GF-D8 (cell line): ENCODE measurements at places on chromosomes 11 and 22.

DNA sequence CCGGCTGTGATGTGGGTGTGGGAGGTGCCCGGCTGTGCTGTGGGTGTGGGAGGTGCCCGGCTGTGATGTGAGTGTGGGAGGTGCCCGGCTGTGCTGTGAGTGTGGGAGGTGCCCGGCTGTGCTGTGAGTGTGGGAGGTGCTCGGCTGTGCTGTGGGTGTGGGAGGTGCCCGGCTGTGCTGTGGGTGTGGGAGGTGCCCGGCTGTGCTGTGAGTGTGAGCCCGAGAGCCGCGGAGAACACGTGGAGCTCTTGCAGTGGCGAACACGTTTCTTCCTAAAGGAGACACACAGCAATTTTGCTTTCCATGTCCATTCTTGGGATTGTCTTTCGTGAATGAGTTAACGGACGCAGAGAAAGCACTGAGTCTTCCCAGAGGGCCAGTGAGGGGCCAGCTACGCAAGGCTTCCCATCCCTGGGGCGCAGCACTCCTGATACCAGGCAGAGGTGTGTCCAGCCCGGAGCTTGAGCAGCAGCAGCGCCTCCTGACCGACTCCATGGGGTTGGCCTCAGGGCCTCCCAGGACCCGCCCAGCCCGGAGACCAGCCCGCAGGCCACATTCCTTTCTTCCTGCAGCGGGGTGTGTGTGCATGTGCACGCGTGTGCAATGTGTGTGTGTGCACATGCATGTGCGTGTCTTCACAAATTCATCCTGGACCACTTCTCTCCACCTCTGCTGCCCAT is 245.0 kb upstream of the B3GAT1 start:
- no peak for DNase-seq

DNA sequence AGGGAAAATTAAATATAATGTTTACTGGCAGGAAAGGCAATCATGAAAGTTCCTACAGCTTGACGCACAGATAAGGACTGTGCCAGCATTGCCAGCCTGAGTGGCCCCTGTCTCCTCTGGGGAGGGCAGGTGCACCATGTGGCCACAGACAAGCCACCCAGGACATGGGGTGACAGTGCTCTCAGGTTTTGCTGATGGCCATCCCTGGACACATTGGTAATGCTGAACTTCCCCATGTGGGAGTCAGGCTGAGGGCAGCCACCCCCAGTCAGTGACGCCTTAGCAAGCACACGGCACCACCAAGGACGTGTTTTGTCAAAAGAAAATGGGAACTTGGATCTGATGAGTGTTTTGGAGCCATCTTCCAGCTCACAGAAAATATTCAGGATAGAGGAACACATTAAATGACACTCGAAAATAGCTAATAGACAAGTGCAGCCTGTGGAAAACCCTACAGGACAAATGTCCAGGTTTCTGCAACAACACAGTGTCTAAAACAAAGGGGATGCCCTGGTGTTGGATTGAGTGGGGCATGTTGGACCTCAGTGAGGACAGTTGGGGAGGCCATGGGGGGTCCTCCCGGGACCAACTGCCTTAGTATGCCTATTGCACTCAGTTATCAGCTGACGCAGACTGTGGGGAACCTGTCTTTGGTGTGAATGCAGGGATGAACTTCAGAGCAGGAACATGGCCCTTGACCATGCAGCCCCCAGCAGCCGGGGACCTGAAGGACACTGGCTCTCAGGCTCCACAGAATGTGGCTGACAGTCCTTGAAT is 1450.5 kb downstream of the BRD1 start:
- no peak for DNase-seq

DNA sequence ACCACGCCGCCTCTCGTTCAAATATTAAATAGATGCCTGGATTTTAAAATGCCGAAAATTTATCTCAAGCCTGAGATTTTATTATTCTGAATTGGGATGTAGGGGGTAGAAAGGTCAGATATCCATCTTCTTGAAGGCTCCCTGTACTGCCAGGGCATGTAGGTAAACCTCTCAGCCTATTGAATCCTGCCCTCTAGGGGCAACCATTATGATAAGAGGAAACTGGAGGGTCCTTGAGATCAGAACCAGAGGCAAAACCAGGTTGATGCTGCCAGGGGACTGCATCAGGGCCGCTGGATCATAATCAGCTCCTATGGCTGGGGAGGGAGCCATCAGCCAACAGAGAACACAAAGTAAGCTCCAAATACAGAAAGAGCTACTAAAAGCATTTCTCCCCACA is 92.4 kb downstream of the KCNC1 start:
- no peak for DNase-seq

- DNase-seq, result no peak
Observed at GRCh38 chr11:19239039-19239438, 1.7 kb downstream of the E2F8 start.

- DNase-seq, result no peak
Observed at GRCh38 chr11:107924306-107924705, 3.9 kb upstream of the RAB39A start.

- DNase-seq, result no peak
Observed at GRCh38 chr11:94241896-94242295, 62.5 kb upstream of the IZUMO1R start.

GRCh38 chr11:33040033-33040861 is 875 bp downstream of the TCP11L1 start:
- no peak for DNase-seq

DNA sequence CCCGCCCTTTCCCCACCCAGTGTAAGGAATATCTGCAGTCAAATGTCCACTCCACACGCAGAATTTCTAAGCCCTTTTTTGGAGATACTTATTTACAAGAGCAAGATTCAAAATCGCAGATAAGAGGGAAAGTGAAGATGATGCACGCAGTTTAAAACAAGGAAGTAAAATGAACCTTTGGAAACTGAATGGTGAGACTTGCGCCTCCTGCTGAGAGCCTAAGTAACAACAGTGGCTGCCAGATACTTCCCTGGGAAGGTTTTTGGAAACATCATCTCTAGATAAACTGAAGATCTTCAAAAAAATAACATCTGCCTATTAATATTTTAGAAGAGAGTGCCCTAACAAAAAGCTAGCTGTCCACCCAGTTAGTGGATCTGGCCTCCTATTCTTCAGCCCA is 963.1 kb upstream of the FAT3 start:
- DNase-seq, result no peak

DNA sequence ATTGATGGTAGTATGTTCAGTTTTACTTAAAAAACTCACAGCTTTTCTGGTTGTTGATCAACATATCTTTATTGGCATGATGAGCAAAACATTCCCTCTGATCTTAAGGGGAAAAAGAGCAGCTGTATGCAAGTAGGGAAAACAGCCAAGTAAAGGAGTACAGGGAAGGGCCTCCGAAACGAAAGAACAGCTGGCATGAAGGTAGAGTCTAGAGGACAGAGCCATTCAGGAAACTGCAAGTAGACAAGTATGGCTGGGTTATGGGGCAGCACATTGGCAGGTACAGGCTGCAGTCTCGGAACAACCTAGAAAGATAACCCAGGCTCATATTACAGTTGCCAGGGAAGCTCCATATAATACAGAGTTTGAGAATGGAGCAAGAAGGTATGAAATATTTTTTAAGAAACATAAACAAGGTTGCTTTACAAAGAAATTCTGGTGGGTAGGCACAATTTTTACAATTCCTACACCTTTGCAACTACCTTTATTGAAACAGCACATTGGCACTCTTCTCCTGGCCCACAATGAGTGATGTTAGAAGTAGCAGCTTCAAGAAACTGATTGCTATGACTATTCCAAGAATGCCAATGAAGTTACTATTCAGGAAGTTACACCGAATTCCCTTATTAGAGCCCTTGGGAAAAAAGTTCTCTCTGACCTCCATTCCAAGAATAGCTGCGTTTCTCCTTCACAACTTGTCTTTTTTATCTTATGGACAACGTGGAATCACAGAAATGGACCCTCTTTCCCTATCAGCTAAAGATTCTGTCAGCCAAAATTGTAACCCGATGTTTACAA is 45.2 kb downstream of the LGR4 start:
- DNase-seq, result no peak

DNA sequence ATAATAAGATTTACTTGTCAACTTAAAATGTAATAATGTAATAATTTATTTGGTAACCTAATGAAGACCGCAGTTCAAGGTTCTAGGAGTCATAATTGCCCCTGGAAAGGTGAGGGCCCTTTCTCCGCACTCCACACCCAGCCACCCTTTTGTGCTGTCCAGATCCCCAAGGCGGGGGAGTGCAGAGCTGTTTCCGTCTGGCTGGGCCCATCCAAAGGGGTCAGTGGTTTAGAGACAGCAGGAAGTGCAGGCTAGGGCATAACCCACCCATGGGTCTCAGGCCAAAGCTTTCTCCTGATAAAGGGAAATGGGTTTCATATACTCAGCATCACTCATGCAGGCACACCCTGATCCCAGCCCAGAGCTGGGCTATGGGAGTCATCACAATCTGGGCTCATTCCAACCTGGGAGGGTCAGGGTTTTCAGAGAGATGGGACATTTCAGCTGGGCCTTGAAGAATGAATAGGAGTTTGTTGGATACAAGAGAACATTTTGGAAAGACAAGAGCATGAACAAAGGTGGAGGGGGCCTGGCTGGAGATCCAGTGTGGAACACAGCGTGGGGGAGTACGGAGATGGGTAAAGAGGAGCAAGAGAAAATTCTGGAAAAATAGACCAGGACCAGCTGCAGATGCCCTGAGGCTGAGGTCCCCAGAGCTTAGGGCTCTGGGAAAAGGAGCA is 432.2 kb downstream of the TBC1D22A start:
- no peak for DNase-seq

DNA sequence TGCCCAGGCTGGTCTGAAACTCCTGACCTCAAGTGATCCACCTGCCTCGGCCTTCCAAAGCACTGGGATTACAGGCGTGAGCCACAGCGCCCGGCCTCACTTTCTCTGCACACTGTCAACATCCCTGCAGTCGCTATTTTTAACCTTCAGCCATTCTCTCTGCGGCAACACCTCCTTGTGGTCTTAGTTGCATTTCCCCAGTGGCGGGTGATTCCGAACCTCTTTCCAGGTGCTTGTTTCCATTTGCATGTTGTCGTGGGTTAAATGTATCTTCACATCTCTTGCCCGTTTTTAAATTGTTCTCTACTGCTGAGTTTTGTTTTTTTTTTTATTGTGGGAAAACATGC is 2.2 kb upstream of the SCT start:
- no peak for DNase-seq

- DNase-seq, result no peak
Observed at GRCh38 chr11:16402654-16403447, 46.5 kb upstream of the SOX6 start.

DNA sequence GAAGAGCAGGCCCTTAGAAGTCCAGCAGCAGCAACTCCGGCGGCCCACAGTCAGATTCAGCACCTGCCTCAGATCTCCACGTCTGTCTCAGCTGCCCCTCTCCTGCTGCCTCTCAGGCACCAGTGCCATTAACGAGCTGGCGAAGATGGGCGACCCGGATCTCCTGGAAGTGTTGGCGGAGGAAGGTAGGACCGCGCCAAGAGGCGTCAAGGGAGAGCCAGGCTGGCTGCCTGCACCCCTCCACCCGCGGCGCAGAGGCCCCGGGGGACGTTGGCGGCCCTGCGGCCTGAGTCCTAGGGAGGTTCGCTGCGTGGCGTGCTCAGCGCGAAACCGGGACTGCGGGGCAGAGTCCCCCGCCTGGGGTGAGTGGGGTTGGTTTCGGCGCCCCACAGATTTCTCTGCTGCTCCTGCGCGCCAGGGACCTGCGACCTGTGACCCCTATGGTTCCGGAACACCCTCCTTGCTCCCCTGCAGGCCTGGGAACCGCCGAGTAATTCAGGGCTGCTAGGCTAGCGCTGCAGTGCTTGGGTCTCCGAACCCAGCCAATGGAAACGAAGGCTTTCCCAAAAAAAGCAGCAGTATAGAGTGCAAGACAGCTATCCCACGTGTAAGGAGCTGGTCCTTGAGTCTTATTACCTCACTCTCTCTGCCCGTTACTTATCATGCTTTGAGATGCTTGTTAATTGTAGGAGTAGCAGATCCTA is 615 bp downstream of the ANO5 start:
- DNase-seq, result no peak

DNA sequence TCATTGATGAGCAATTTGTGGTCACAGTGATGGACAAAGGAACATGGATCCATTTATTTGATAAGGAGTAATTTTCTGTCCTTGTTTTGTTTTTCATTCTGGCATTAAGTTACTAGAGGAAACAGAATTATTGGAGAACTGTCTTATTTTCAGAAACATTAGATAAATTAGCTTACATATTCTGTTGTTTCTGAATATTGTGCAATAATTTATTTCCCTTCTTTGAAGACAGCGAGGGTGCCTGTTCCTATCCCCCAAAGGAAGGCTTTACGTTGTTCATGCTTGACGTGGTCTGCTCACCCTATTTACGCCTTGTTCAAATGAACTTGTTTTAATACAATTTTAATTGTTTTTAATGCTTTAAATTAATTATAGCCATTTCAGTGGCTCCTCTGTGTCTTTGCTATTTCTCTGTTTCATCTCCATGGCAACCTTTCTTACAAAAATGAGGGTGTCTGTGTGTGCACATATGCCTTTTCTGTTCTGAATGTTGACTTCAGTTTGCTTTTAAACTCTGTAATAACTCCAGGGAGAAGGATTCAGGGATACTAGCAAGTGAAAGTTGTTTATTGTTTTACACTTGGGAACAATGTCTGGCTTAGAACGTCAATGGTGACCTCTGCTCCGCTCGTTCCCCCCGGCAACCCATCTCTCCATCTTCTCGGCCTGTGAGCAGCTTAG is 138.3 kb upstream of the PLET1 start:
- DNase-seq, result no peak

GRCh38 chr22:30047364-30047738 is 32.9 kb upstream of the HORMAD2 start:
- DNase-seq, result no peak

DNA sequence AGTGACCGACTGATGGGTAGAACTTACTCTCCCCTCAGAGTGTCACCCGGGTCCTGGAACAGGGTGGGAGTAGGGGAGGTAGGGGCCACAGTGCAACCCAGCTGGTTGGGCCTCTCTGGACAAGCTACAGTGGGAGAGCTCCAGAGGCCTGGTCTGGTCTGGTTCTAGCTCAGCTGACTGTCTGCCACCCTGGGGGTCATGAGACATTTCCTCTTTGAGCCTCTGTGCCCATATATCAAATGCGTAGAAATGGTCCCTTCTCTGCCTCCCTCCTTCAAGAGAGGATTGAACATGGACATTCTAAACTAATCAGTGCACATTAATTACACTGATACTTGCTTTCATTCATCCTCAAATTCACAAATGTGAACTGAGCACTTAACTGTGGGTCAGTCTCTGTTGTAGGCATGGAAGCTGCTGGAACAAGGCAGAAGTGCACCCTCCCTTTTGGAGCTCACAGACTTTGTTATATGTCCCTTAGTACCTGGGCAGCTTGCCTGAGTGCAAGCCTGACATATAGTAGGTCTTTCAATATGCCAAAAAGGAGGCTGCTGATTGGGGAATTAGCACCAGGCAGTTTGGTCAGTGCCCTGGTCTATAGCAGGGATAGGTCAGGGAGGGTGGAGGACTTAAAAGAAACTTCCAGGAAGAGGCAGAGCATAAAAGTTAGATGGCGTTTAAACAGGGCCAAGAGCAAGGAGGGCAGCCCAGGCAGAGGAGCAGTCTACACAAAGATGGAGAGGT is 25.7 kb downstream of the ARHGEF17 start:
- no peak for DNase-seq
